ENCODE measurements at places on chromosomes 12 and 14.

DNA sequence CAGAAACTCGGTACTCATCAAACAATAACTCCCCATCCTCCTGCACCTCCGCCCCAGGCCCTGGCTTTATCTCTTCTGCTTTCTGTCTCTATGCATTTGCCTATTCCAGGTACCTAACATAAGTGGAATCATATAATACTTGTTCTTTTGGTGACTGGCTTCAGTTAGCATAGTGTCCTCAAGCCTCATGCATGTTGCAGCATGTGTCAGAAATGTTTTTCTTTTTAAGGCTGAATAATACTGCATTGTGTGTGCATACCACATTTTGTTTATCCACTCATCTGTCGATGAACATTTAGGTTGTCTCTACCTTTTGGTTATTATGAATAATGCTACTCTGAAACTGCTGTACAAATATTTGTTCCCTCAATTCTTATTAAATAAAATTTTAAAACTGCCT, 117.1 kb downstream of the KICS2 start:
- DNase-seq = no peak

- no peak for DNase-seq
Measured at GRCh38 chr12:94186278-94187241, 38.2 kb downstream of the PLXNC1 start.

DNA sequence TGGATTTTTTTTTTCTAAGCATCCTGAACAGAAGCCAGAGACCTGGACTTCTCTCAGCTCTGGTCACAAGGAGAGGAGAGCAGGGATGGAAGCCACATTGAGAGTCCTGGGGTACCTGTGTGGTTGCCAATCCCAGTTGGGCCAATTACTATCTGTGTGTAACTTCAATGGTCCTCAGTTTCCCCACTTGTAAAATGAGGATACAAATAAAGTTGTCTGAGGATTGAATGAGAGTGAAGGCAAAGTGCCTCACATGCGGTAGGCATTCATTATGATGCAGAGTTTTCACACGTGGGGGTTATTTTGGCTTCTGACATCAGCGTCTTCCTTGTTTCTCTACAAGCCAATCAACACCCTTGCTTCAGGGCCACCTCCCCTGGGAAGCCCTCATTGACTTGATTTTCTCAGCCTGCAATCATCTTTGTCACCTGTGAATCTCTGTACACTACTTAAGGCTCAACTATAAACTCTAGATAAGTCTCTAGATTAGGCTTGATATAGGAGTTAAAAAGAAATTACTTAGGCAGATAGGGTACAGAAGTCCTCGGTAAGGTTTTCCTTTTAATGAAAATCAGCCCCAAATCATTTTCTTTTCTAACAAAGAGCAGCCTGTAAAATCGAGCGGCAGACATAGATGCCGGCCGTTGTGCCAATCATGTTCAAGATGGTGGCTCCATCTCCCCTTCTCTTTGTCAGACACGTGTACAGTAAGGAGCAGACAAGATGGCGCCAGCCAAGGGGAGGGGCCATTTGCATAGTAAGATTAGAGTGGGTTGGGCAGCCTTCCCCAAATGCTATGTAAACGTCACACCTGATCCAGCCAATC, 37.8 kb upstream of the FICD start:
- DNase-seq = no peak

GRCh38 chr14:33026850-33027430, 88.3 kb downstream of the NPAS3 start:
- no peak for DNase-seq

- no peak for DNase-seq
Measured at GRCh38 chr12:79637093-79637492, 53.7 kb downstream of the PAWR start.

Data from ascending aorta (tissue), 2 donors.